ENCODE measurements at places on chromosomes 3 and 15. TPM values are rescaled to one million over a fixed set of nuclear protein-coding genes. Genes with fewer than 3 reads are reported as not detected.

DPPA2 gene
- not detected for polyA plus RNA-seq

C3orf22 gene
- not detected for polyA plus RNA-seq

GRCh38 chr3:33099109-33099645, 2.2 kb upstream of the GLB1 start:
- DNase-seq, result no peak
- H3K4me3 ChIP-seq, result no peak overlapping the region
- H3K36me3 ChIP-seq, result no peaks in the 10 kb centered on the region
- H3K27ac ChIP-seq, result no peak overlapping the region
- H3K4me1 ChIP-seq, result peaks cover 14% of the 10 kb centered on the region

GRCh38 chr3:9807981-9808344, 2.1 kb upstream of the TTLL3 start:
- H3K4me3 ChIP-seq, result peak overlapping the region; percentile 93
- peak overlapping the region; percentile 99 for H3K27ac ChIP-seq
- H3K36me3 ChIP-seq, result peaks cover 9% of the 10 kb centered on the region
- peaks cover 75% of the 10 kb centered on the region for H3K4me1 ChIP-seq

- DNase-seq, result no peak
- peaks cover 18% of the 10 kb centered on the region for H3K36me3 ChIP-seq
- no peaks in the 10 kb centered on the region for H3K27me3 ChIP-seq
- peaks cover 2% of the 10 kb centered on the region for H3K4me1 ChIP-seq
- no peak overlapping the region for H3K4me3 ChIP-seq
Observed at GRCh38 chr3:53236112-53236841, 19.5 kb downstream of the TKT start.

GRCh38 chr15:42456971-42457370, 34.0 kb downstream of the ZNF106 start:
- no peaks in the 10 kb centered on the region for H3K27me3 ChIP-seq
- H3K27ac ChIP-seq, result peak overlapping the region; percentile 22
- DNase-seq, result no peak
- no peak overlapping the region for H3K4me3 ChIP-seq
- H3K4me1 ChIP-seq, result peaks cover 4% of the 10 kb centered on the region

DNA sequence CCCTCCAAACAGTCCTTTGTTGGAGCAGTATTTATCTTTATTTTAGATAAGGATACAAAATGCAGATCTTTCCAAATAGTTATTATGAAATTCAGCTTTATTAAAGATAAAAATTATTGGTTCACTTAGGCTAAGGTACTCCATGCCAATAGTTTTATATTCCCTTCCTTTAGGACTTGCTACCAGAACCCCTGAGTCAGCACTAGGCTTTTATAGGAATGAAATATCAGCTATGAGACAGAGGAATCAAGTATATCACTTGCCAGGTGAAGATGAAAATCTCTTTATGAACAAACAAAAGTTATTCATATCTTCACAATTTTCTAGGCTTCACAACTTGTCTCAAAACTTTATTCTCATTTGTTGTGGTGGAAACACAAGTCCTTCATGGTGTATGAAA, 221.5 kb downstream of the POLQ start:
- H3K4me1 ChIP-seq, result no peaks in the 10 kb centered on the region
- no peak overlapping the region for H3K27ac ChIP-seq
- H3K4me3 ChIP-seq, result no peak overlapping the region
- H3K27me3 ChIP-seq, result no peaks in the 10 kb centered on the region
- H3K36me3 ChIP-seq, result no peaks in the 10 kb centered on the region
- no peak for DNase-seq

Data from immature natural killer cell (primary cell).